Stimulated activated naive B cell treated with anti-CD40 and anti-IgM and Interleukin-4, amounts not matched to agents 10 μg/mL and 1 μg/mL and 100 μg/mL, for 72 hours (primary cell): ENCODE measurements at places on chromosomes 13 and 19.

DNA sequence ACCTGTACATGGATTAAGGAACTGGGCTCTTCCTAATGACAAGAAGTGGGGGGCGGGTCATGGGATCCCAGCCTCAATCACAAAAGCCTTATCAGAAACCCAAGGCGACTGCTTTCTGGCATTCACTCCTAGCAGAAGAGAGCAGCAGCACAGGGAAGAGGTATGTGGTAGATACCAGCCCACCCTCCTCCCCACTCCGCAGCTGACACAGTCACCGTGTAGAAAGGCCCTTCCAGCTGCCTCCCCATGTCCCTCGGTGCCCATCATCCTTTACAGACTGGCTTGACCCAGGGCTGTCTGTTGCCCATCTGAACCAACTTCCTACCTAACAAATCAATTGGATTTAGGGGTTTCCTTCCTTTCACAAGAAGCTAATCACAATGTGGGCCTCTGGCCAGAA lies 3.1 kb upstream of the DHRS12 start:
- no peak for DNase-seq

DNA sequence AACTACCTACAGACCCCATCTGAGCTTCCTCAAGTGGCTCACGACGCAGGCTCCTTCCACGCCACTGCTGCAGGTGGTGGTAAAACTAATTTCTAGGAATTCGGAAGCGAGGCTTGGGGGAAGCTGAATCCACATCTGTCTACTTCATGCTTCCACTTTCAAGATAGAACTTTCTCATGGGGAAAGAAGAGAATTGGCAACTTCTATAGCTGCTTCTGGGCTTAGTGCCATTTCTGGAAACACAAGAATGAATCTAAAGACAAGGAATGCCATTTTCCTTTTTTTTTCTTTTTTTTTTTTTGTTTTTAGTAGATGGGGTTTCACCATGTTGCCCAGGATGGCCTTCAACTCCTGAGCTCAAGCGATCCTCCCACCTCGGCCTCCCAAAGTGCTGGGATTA lies 2.8 kb upstream of the NLRP12 start:
- no peak for DNase-seq

DNA sequence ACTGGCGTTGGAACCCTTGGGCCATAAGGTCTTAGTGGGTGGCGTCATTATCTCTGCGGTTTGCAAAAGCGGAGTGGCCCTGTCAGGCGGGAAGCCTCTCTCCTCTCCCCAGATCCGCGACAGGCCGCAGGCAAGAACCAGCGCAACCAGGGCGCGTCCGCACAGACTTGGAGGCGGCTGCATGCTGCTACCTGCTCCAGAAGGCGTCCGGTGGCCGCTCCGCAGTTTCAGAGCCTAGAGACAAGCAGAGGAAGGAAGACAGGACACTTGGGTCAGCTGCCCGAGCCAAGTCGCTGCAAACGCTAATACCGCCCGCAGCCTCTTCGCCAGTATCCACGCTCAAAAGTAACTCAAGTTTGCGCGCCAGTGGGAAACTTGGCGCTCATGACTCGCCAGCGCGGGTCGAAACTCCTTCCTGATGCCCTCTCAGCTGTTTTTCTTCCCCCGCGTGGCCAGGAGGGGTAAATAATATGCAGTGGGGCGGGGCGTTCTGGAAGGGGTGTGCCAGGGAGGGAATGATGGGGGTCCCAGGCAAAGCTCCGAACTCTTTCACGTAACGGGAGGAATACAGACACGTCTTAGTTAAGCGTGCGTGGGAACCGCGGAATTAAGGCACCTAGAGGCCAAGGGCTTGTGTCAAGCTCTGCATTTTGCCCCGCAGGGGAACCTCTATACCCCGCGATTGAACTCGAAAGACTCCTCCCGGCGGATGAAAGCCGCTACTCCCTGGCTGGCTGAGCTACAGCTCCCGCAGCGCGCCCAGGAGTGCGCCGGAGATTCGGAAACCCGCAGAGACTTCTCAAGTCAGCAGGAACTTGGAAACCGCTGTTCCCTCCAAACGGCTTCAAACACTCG lies at the start of gene EDNRB:
TSS of gene EDNRB (minus strand) at position 441 of the 855 bp plus-strand sequence. CDS start at position 183, 258 bp downstream.
- no peak for DNase-seq

GRCh38 chr19:40567750-40568494 lies 8.8 kb upstream of the SHKBP1 start:
- no peak for DNase-seq

- peak; percentile 47 for DNase-seq
Observed at GRCh38 chr13:40069173-40070044, 413.9 kb downstream of the COG6 start.

DNA sequence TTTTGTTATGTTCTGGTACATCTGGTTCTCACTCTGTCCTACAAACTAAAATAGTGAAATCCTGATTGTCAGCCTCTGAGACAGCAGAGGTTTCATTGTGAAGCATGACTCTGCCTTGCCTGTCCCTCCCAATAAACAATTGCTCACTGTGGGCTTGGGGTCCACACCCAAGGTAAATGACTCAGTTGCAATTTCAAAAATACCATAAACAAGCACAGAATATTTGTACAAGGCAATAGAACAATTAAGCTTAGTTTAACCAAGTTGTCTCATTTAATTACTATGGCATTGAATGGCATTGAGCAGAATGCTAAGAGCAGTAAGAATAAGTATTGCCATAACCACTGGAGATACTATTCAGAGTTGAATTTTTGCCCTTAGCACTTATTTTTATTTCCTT lies 353.6 kb downstream of the SPRY2 start:
- no peak for DNase-seq

DNA sequence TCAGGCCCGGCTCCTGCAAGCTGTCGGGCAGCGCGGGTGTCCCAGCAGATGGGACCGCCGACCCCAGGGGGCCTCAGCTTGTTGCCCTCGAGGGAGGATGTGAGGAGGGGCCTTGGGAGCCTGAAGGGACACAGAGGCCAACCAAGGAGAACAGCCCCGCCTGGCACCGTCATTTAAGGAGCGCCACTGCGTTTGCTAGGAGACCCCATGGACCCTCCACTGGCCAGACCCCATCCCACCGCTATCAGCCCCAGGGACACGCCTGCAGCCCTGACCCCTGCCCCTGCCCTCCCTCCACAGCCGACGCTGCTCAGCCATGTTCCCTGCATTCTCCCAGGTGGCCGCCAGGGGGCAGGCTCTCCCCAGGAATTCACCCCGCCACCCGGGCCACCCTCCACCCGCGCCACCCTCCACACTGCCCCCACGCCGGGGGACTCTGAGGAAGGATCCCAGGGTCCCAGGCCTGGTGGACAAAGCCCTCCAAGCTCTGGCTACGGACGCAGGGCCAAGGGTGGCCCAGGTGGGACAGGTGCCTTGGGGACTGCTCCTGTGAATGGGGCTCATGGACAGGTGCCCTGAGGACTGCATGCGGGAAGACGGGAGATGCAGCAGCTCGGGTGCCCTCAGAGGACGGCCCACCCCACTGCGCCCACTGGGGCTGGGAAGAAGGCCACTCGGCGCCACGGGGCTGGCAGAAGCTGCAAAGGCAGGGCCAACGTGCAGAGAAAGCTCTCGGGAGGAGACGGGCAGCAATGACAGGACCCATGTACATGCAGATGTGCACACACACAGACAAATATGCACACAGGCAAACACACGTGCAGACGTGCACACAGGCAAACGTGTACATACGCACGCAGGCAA lies 34.4 kb downstream of the PIP5K1C start:
- peak; percentile 54 for DNase-seq
